ENCODE measurements at places on chromosomes 16 and 17.
A peak's percentile ranks its signal among the peaks of the same experiment; 100 is the strongest.

DNA sequence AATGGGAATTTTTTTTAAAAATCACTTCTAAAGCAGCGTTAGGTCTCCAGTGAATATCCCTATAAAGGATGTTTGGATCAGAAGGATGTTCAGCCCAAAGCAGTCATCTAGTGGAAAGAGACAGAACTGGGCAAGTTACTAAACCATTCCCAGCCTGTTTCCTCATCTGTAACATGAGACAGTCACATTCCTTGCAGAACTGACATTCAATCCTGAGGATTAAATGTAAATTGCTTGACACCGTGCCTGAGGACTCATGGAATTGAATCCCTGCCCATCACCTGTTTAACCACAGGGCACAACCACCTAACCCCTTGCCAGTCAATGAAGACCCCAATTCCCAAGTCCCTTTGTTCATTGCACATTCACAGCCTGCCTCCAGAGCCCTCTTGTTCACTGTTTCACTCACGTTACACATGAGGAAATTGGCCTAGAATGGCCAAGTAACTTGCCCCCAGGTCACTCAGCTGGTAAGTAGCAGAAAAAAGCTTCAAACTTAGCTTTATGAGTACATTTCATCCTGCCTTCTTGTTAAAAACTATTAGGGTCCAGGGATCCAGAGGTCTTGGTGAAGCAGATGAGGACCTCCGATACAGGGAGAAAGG, 1.4 kb downstream of the CMTM2 start:
- DNase-seq: peak; percentile 71

DNA sequence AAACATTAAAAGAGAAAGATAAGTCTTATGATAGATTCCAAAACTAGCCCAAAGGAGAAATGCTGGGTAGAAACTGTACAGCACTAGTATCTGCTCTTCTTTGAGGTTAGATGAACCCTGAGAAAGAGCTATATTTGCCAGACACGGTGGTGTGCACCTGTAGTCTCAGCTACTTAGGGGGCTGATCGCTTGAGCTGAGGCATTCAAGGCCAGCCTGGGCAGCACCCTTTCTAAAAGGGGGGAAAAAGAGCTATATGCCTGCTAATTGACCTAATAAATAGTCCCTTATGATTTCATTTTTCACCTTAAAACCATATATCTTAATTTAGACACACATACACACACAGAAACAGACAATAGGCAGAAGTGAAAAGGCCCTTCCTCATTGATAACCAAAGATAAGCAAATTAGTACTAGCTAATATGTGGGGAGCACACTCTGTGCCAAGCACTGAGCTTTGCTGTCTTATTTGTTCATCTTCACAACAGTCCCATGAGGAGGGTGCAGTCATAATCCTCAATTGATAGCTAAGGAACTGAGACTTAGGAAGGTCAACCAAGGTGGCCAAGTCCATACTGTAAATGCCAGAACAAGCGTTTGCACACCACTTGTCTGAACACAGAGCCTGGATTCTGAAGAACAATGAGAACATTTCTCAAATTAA, 56.6 kb upstream of the NLK start:
- DNase-seq: no peak

DNA sequence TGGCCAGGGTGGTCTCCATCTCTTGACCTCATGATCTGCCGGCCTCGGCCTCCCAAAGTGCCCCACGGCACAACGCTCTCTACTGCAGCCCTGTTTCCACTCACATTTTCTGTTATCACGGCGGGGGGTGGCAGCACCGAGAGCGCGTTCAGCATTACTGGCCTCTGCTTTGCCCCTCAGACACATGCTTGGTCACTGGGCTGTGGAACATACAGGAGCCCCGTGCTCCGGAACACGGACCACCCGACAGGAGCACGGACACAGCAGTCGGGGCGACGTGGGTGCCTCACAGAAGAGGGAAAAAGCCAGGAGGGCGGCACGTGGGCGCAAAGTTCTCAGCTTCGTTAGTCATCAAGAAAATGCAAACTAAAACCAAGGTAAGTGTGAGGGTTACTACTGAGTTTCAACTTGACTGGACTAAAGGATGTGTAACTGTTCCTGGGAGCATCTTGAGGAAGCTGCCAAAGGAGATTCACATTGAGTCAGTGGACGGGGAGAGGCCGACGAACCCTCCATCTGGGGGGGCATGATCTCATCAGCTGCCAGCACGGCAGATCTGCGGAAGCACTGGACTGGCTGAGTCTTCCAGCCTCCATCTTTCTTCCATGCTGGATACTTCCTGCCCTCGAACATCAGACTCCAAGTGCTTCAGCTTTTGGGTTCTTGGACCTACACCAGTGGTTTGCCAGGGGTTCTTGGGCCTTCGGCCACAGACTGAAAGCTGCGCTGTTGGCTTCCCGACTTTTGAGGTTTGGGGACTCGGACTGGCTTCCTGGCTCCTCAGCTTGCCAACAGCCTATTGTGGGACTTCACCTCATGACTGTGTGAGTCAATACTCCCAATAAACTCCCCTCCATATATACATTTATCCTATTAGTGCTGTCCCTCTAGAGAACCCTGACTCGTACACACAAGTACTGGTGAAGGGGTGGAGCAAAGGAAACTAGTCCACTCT, 106.8 kb downstream of the ZNF778 start:
- peak; percentile 45 for DNase-seq

DNA sequence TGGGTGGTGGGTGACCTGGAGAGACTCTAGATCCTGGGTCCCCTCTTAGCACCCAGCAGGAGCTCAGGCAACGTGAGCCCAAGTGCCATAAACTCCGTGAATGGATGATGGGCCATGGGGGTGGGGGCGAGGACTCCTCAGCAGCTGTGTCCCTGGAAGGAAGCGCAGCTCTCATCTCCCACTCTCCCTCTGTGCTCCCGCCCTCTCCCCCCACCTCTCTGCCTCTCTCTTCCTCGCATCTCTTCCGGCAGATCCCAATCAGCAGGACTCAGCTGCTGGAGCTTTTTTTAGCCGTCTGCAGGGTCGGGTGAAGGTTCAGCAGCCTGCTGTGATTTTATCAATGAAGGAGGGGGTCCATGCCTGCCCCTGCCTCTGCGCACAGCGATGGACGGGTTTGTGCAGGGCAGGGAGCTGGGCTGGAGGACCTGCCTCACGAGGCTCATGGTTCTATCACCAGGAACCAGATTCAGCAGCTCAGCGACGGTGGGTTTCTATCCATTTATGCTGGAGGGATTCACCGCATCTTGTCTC, 8.3 kb downstream of the CCR7 start:
- no peak for DNase-seq

Data from kidney tubule cell (primary cell).